ENCODE measurements at places on chromosomes 6 and 20.

DNA sequence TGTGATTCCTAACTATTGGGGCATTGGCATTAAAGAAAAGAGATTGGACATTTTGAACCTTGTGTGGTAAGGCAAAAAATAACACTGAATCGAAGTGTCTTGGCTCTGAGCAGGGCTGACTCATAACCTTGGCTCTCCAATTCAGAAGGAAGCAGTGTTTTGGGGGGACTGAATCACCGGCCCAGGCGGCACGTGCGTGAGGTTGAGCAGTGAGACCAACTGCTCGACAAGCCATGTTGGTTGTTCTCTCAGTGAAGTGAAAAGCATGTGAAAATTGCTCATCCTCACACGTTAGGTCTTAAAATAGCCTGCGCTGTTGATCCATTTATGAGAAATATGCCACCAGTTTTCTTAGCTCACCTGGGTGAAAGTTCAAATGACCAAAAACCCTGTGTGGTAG is 137.8 kb upstream of the SPACA1 start:
- H3K27me3 ChIP-seq: peaks cover 54% of the 10 kb centered on the region
- DNase-seq: peak; percentile 86
- H3K4me1 ChIP-seq: peaks cover 23% of the 10 kb centered on the region
- H3K36me3 ChIP-seq: no peaks in the 10 kb centered on the region

DNA sequence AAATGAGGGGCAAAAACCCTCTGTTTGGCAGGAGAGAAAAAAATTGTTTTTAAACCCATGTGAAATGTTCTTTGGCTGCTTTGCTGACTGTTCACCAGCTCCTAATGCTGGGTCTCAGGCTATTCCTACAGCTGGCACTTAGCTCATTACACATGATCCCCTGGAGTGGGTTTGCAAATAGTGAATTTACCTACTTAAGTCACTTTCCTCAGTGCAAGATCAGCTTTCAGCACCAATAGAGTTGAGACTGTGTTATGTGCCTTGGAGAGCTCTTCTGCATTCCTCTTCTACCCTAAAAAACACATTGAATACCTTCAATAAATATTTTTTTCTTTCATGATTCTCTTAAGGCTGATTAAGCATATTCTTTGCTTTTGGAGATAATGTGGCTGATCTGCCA is 58.4 kb upstream of the PRDM1 start:
- no peaks in the 10 kb centered on the region for H3K27me3 ChIP-seq
- no peaks in the 10 kb centered on the region for H3K36me3 ChIP-seq
- H3K4me1 ChIP-seq: peaks cover 6% of the 10 kb centered on the region
- H3K4me3 ChIP-seq: no peak overlapping the region
- DNase-seq: no peak
- no peak overlapping the region for H3K27ac ChIP-seq

DNA sequence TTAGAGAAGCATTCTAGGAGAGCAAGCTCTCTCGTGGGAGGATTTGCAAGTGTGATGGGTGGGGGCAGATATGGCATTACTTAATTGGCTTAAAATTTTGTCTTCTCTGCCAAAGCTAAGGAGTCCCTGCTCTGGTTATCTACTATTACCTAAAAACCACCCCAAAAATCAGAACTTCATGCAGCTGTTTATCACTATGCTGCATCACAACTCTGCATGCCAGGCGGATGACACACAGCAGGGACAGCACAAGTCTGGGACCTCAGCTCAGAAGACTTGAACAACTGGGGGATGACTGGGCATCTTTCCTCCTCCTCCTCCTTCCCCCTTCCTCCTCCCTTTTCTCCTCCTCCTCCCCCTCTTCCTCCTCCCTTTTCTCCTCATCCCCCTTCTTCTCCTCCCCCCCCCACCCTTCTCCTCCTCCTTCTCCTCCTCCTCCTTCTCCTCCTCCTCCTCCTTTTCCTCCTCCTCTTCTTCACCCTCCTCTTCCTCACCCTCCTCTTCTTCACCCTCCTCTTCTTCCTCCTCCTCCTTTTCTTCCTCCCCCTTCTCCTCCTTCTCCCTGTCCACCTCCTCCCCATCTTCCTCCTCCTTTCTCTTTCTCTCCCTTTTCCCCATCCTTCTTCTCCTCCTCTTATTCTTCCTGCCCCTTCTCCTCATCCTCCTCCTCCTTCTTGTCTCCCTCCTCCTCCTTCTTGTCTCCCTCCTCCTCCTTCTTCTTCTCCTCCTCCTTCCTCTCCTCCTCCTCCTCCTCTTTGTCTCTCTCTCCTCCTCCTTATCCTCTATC is 218.6 kb upstream of the PMEPA1 start:
- no peaks in the 10 kb centered on the region for H3K36me3 ChIP-seq
- no peak overlapping the region for H3K4me3 ChIP-seq
- peak; percentile 88 for DNase-seq
- H3K27ac ChIP-seq: peak overlapping the region; percentile 27
- peaks cover 8% of the 10 kb centered on the region for H3K4me1 ChIP-seq
- no peaks in the 10 kb centered on the region for H3K27me3 ChIP-seq

- H3K36me3 ChIP-seq: no peaks in the 10 kb centered on the region
- peaks cover 22% of the 10 kb centered on the region for H3K4me1 ChIP-seq
These were observed 217.9 kb downstream of the TBX18 start for GRCh38 chr6:84546427-84546914.

DNA sequence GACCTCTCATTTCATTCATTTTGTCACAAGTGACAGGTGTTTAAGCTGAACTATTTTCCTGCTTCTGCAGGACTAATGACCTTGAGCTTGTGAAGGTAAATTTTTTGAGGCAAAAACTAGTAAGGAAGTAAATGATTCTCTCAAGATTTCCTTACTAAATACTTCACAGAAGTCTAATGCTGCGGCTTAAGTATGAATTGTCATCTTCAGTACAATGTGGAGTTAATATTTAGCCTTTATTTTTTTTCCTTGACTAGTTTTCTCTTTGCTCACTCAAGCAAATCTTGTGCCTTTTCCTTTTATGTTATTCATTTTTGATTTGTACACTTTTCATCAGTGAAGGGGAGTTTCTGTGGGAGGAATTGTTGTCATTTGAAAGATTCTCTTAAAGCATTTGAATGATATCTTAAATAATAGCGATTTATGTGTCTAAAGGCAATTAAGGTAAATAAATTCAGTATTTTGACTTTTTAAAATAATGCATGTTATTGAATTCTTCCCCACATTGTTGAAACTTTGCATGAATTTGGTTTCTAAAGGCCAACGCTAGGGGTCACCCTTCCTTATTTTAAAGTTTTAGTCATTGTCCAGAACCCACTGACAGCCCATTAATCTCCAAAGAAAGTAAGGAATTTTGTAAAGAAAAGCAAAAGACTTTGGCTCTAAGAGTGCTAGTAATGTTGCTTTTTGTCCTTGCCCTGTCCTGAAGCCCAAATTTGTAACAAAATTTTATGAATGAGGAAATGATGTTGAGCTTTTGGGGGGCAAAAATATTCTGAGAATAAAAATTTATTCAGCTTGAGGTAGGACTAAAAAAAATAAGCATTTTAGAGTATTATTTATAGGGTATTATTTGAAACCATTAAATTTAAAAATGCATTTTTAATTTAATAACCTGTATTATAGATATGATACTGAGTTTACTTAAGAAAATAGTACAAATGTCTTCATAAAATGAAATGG is 157.4 kb upstream of the LAMA2 start:
- no peaks in the 10 kb centered on the region for H3K27me3 ChIP-seq
- H3K27ac ChIP-seq: no peak overlapping the region
- H3K4me1 ChIP-seq: no peaks in the 10 kb centered on the region
- no peaks in the 10 kb centered on the region for H3K36me3 ChIP-seq
- DNase-seq: peak; percentile 60

- peak; percentile 94 for DNase-seq
- peaks cover 28% of the 10 kb centered on the region for H3K4me1 ChIP-seq
- peak overlapping the region; percentile 36 for H3K27ac ChIP-seq
- H3K4me3 ChIP-seq: peak overlapping the region; percentile 33
- H3K27me3 ChIP-seq: no peaks in the 10 kb centered on the region
These were observed 135.6 kb upstream of the UST start for GRCh38 chr6:148611213-148611612.

- no peaks in the 10 kb centered on the region for H3K27me3 ChIP-seq
- no peaks in the 10 kb centered on the region for H3K36me3 ChIP-seq
- H3K27ac ChIP-seq: no peak overlapping the region
- H3K4me1 ChIP-seq: peaks cover 11% of the 10 kb centered on the region
- DNase-seq: peak; percentile 2
These were observed 245.5 kb downstream of the PACRG start for GRCh38 chr6:162973151-162973872.

- H3K4me3 ChIP-seq: no peak overlapping the region
- no peak overlapping the region for H3K27ac ChIP-seq
- no peaks in the 10 kb centered on the region for H3K36me3 ChIP-seq
- no peaks in the 10 kb centered on the region for H3K4me1 ChIP-seq
- H3K27me3 ChIP-seq: no peaks in the 10 kb centered on the region
These were observed 127.4 kb upstream of the GRIK2 start for GRCh38 chr6:101266063-101266462.

DNA sequence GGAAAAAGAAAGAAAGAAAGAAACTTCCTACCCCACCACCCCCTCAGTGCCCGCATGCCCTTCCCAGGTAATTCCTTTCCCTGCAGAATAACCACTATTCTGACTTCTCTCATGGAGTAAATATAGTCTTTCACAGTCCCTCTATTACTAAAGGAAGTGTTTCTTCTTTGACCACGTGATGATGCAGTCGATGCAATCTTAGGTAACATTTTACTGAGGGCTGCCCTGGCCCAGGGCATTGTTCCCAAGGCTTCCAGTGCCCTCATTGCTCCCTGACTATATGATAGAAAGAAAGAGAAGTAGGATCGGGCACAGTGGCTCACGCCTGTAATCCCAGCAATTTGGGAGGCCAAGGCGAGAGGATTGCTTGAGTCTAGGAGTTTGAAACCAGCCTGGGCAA is 29.1 kb downstream of the ARHGAP40 start:
- 0 out of 2 replicates have a peak, but pooled peaks cover 6% of the 10 kb centered on the region for H3K27me3 ChIP-seq
- H3K36me3 ChIP-seq: no peaks in the 10 kb centered on the region
- no peak overlapping the region for H3K4me3 ChIP-seq
- no peak overlapping the region for H3K27ac ChIP-seq

DNA sequence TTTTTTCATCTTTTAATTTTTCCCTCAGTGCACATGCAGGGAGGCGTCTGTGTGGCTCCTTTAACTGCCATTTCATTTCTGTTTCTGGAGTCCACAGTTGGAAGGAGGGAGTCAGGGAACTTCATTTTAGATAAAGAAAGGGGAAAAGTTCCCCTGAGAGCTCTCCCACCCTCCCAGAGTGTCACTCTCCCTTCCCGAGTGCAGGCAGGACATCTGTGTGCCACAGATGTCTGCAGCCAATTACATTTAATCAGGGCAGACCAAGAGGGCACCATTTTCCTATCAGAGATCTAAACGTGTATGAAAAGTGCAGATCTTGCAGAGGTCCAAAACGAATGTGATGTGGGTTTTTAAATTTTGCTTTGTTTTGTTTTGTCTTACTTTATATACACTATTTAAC is 96.6 kb downstream of the PXDC1 start:
- H3K4me3 ChIP-seq: no peak overlapping the region
- no peaks in the 10 kb centered on the region for H3K36me3 ChIP-seq
- DNase-seq: no peak
- no peak overlapping the region for H3K27ac ChIP-seq
- no peaks in the 10 kb centered on the region for H3K4me1 ChIP-seq

GRCh38 chr20:39946053-39946810 is 742.8 kb downstream of the MAFB start:
- H3K4me1 ChIP-seq: no peaks in the 10 kb centered on the region
- no peak overlapping the region for H3K27ac ChIP-seq
- 0 out of 2 replicates have a peak, but pooled peaks cover 7% of the 10 kb centered on the region for H3K27me3 ChIP-seq
- no peak overlapping the region for H3K4me3 ChIP-seq

DNA sequence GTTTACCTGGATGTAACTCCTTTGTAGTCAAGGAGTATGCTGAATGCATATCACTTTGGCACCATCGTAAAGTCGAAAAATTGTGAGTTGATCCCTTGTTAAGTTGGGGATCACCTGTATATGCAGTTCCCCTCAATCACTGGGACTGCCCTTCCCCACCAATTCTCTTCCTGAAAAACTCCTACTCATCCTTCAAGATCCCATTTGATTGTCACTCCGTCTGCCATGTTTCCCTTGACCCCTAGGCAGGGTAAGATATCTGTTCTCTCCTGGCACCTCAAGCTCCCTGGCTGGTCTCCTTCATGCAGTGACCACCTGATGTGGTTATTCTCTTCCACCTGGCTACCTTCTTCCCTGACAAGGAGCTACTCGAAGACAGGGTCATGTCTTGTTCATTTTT is 10.0 kb upstream of the NOL4L start:
- H3K27ac ChIP-seq: no peak overlapping the region
- H3K4me1 ChIP-seq: no peaks in the 10 kb centered on the region
- no peak overlapping the region for H3K4me3 ChIP-seq
- no peak for DNase-seq

GRCh38 chr6:166515072-166515810 is 71.2 kb downstream of the RAMACL start:
- no peaks in the 10 kb centered on the region for H3K27me3 ChIP-seq
- DNase-seq: peak; percentile 97
- 0 out of 2 replicates have a peak overlapping the region, but pooled peaks have one; percentile 24 for H3K27ac ChIP-seq
- H3K4me3 ChIP-seq: no peak overlapping the region

DNA sequence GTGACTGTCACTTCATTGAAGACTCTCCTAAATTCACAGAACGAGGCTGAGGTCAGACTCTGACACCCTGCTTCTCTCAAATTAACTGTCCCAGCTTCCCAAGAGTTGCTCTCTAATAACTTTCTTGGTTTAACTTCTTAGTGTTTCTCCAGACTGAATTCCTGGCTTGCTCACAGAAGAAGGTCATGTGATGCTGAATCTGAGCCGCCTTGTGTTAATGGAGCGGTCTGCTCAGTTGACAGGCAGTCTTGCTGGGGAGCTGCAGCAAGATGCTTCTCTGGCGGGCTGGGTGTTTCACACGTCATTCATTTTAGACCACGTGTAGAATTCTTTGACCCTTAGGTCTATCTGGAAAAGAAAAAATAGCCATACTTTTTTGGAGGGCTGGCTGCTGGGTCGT is 107.3 kb downstream of the FOXO3 start:
- H3K27me3 ChIP-seq: no peaks in the 10 kb centered on the region
- H3K36me3 ChIP-seq: peaks cover 12% of the 10 kb centered on the region
- no peaks in the 10 kb centered on the region for H3K4me1 ChIP-seq
- no peak overlapping the region for H3K27ac ChIP-seq
- no peak for DNase-seq
- no peak overlapping the region for H3K4me3 ChIP-seq

DNA sequence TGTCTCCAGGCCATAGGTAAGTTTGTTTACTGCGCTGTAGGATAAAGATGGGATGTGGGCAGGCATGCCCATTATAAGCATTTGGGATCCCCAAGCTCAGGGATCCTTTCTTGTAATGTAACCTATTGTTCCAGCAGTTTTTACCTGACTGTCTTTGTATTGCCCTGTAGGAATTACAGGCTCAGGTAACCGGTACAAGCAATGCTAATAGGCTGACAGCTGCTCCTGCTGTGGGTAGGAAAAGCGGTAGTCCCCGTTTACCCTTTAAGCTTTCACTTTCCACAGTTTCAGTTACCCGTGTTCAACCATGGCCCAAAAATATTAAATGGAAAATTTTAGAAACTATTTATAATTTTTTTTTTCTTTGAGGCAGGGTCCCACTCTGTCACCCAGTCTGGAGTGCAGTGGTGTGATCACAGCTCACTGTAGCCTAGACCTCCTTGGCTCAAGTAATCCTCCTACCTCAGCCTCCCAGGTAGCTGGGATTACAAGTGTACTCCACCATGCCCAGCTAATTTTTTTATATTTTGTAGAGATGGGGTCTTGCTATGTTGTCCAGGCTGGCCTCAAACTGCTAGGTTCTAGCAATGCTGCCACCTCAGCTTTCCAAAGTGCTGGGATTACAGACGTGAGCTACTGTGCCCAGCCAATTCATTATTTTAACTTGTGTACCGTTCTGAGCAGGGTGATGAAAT is 108.6 kb downstream of the CDYL start:
- H3K27me3 ChIP-seq: no peaks in the 10 kb centered on the region
- no peak overlapping the region for H3K4me3 ChIP-seq
- no peaks in the 10 kb centered on the region for H3K36me3 ChIP-seq
- no peaks in the 10 kb centered on the region for H3K4me1 ChIP-seq
- H3K27ac ChIP-seq: no peak overlapping the region
